Stimulated activated effector memory CD8-positive, alpha-beta T cell treated with anti-CD3 and anti-CD28 coated beads, Interleukin-12 subunit alpha, Interleukin-12 subunit beta, amount 100 ng/mL, for 72 hours (primary cell): ENCODE measurements at places on chromosomes 7 and 10.

DNA sequence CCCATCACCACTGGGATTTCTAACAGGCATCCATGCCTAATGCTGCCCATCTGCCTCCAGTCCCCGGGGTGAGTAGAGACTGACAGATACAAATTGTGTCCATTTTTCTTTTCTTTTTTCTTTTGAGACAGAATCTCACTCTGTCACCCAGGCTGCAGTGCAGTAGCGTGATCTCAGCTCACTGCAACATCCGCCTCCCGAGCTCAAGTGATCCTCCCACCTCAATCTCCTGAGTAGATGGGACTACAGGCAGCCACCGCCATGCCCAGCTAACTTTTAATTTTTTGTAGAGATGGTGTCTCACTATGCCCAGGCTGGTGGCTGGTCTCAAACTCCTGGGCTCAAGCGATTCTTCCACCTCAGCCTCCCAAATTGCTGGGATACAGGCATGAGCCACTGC is 7.6 kb upstream of the CPN1 start:
- no peak for DNase-seq

- DNase-seq: no peak
These were observed 84.7 kb downstream of the AUTS2 start for GRCh38 chr7:69683002-69683401.

DNA sequence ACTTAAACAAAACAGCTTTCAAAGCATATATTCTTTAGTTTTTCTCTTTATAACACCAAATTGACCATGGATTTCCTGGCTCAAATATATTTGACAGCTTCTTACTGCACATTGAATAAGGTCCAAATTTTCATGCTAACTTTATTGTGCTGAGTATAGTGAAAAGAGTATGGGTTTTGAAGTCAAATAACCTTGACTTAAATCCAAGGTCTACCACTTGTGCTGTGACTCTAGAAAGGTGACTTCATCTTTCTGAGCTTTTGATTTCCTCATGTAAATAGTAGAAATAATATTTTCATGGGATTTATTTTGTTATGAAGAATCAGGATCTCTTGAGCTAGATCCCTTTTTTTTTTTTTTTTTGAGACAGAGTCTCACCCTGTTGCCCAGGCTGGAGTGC is 139.4 kb upstream of the GPR22 start:
- DNase-seq: no peak

DNA sequence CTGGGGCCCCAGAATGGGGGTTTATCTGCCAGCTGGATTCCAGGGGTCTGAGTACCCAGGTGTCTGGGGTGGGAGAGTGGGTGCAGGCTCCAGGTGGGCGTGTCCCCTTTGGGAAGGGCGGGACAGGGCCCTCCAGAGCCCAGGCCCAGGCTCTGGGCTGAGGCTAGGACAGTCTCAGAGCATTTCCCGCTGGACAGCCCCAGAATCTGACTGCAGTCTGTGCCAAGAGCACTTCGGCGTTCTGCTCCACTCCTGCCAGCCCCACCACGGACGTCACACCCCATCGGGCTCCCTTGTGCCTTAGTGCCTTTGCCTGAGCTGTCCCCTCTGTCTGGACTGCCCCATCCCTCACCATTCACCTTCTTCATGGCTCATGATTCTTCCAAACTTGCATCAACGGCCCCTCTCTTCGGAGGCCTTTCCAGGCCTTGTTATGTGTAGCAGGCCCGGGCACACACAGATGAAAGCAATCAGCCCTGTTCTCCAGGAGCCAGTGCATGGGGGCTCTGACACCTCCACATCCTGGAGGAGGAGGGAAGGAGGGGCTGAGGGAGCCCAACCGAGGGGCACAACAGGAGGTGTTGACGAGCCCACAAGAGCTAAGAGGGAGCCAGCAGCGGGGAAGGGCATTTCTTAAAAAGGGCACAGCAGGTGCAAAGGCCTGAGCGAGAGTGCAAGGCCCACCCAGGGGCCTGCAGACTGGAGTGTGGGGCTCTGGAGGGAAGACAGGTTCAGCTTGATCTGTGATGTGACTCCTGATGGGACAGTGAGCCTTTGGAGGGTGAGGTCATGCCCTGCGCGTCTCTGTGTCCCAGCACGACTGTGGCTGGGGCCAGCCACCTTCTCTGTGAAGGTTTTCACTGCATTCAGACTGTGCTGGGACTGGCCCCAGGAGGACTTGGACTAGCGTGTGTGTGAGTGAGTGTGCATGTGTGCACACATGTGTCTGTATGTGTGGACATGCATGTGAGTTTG is 41.7 kb downstream of the GTF2IRD1 start:
- DNase-seq: no peak

- DNase-seq: no peak
These were observed 105.2 kb upstream of the NEBL start for GRCh38 chr10:21002091-21002878.

DNA sequence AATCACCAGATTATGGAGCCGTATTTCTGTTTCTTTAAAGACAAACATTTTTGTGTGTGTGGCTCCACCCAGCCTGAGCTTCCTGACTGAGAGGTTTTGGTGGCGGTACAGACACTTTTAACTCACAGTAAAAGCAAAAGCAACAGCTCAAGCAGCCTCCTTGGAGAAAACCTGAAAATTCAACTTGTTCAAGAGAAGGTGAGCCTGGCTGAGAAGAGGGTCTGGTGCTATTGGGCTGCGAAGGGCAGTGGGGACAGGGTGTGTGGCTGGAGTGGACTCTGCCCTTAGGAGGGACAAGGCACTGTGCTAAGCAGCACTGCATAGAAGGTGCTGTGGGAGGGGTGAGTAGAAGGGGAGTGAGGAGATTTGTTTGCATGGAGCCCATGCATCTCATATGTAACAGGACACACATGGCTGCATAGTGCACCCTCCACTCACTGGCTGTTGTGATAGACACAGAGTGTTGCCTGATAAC is at the start of gene GIMAP7:
Gene GIMAP7, plus strand, starts transcription at position 125 of the 475 bp plus-strand sequence. CDS start 5,103 bp downstream, outside the sequence.
- DNase-seq: peak; percentile 26

DNA sequence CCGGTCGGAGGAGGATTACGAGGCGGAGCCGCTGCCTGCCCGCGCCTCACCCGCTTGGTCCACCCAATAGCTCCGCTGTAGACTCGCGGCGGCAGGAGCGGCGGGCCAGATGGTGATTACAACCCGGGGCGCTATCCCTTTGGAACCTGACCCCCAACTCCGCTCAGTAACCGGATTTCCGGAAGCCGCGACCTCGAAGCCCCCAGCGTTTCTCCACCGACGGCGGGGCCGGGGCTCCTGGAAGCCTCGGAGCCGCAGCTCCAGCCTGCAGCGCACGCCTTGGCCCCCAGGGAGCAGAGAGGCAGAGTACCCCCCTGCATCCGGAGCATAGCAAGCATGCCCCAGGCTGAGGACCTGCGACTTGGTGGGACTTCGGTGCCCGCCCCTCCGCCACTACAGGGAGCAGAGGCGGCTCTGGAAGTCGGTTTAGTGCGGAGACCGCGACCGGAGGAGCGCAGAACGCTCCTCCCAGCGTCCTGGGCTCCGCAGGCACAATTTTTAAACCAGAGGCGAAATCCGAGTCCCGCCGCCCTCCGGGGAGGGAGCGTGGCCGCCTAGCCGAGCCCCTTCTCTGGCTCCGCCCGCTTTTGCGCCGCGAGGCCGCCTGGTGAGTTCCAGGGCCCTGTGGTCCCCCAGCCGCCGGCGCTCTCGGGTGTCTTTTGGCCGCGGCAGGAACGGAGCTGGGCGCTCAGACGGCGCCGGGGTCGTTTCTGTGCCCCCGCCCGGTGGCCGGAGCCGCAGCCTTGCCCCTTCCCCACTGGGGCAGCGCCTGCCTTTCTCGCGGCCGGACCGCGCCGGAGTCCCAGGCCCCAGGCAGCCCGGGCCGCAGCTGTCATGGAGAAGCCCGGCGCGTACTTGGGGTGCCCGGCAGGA is 28.2 kb upstream of the BMS1 start:
- peak; percentile 14 for DNase-seq

GRCh38 chr7:11707606-11708193 is 124.3 kb downstream of the THSD7A start:
- no peak for DNase-seq

DNA sequence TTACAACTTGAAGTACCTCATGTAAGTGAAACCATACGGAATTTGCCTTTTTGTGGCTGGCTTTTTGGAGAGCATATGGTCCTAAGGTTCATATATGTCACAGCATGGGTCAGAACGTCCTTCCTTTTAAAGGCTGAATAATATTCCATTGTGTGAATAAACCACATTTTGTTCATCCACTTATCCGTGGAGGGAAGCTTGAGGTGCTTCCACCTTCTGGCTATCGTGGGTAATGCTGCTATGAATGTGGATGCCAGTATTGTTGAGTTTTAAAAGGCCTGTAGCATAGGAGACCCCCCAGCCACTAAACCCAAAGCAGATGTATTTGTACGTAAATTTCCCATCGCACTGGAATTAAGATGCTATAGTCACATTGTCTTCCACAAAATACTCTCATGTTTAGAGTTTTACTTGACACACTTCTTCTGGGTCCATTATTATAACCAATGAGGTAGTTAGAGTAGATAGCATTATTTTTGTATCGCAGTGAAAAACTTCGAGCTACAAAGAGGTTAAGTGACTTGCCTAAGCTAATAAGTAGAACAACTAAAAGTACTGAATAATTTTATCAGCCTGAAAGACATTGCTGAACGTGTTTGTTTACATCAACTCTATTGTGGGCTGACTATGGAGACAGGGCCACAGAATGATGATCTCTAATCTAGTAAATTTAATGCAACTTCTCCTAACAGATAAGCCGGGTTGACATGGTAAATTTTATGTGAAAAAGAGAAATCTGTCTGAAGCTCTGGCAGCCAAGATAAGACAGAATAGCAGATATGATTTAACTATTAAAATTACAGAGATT is 183.0 kb upstream of the CTBP2 start:
- DNase-seq: no peak

DNA sequence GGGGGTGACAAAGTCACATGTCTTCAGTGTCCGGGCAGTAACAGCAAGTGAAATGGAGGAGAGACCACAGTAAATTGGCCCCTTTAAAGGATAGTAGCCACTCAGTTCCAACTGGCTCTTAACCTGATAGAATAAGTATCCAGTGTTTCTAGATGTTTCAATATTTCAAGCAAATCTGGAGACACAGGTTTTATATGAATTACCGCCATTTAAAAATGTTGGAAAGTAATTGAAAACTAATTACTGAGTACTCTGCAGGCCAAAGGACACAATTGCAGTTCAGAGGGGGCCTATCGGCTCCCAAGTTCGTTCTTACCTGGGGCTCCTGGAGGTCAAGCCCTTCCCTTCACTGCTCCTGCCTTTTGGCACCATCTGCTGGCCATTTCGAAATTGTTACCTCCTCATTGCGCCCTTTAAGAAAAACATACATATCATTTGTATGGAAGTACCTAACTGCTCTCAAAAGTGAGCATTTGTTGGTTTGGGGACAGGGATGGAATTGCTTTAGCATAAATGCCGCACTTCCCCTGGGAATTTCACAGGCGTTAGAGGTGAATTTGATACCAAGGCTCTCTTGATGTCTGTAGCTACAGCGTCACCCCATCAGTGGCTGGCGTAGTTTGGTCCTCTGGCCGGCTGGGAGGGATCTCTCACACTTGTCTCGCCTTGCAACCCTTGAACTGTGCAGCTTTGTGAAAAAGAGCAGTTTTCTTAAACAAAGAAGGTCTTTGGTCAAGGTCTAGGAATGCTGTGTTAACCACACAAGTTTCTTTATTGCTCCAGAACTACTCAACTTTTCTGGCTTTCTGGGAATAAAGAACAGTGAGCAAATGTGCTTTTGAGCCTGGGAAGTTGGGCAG is 220.0 kb downstream of the ARHGAP21 start:
- no peak for DNase-seq

DNA sequence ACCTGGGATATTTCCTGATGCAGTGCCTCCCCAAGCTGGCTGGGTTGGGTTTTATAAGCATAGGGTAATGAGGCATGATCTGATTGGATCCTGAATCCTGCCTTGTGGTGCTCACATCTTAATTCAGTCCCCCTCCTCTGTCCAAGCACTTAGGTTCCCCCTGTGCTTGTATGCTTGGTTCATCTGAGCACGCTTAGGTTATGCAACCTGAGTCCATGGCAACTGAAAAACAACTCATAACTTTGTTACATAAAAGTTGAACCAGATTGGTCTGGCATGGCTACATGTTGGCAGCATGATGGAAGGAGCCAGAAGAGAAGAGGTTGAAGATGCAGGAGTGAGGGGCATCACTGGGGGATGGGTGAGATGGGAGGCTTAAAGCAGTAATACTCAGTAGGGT is 57.3 kb upstream of the OSBPL3 start:
- DNase-seq: no peak

DNA sequence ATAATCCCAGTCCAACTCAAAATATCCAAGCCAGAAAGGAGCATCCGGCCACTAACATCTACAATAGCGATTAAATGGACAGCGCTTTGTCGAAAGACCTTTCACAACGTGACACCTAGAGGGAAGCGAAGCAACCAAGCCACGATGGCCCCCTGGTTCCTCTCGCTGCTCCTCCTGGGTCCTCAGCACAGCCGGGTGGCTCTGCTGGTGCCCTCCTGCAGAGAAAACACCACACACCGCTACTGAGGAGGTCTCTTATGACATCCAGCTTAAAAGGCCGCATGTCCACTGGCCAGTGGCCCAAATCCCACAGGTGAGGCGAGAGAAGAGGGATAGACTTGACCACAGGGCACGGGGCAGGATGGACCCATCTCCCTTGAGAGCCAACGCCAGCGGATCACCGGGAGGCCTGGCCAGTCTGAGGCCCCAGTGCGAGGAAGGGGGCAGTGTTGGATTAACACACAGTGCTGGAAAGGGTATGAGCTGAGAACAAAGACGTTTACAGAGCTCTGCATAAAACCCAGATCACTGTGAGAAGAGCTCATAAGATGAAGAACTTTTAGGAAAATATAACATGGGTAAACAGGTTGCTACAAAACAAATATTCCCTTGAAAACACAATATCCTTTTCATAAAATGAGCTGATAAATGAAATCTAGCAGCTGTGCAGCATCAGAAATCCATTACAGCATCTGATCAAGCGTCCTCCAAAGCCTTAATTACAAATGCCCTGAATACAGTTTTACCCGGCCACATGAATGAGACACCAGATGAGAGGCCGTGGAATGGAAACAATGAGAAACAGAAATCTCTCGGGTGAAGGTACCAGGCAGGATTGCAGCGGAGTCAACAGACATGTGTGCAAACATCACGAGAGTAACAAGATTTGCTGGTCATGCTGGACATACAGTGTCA is 236.7 kb downstream of the DIP2C start:
- no peak for DNase-seq

DNA sequence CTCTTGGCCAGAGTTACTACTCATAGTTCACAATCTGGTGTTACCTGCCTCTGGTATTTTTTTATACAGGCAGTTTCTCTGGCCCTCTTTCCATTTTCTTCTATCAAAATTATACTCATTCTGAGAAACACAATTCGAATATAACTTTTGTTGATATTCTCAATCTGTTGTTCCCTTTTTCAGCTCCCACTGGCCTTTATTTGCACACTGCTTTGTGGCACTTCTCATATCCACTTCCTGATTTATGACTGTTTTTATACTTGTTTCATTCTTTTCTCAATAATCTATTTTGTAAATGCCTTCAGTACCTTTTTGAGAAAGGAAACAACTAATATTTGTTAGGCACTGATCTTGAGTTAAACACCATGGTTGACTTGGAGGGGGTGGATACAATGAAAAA is 93.8 kb upstream of the HDAC9 start:
- no peak for DNase-seq

DNA sequence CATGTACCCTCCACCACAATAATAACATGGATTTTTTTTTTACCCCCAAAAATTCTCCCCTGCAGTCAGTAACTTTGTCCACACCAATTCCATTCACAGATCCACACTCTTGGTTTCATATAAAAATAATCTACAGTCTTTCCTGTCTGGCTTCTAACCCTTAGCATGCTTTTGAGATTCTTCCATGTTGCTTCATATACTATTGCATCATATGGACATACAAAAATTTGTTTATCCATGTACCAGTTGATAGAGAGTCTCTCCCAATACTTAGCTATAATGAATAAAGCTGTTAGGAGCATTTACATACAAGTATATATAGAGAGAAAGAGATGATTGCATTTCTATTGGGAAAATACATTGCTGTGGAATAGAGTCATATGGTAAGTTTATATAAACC is 575.0 kb downstream of the XPNPEP1 start:
- no peak for DNase-seq
